Natural killer cell treated with Interleukin-12 subunit alpha and Interleukin-12 subunit beta and Interleukin-15 and Interleukin-18, amount 100 ng/mL, for 72 hours (primary cell): ENCODE measurements at places on chromosomes 16 and 17. TPM values are rescaled to one million over a fixed set of nuclear protein-coding genes. Genes with fewer than 3 reads are reported as not detected.

DNA sequence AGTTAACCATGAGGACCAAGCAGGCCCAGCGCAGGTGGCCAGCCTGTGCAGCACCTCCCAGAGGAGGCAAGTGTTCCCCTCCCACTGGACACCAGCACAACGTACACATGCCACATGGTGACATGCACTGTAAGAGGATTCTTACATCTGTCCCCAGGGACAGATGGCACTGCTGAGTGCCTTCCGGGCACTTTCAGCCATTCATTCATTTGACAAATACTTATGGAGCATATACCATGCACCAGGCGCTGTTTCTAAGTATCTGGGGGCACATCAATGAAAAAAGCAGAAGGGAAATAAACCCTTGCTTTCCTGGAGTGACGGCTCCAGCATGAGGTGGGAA lies 79.6 kb downstream of the GAS7 start:
- H3K27ac ChIP-seq = peak overlapping the region; percentile 87
- peak overlapping the region; percentile 78 for H3K4me3 ChIP-seq
- DNase-seq = no peak
- H3K27me3 ChIP-seq = no peaks in the 10 kb centered on the region
- no peaks in the 10 kb centered on the region for H3K36me3 ChIP-seq
- peaks cover 79% of the 10 kb centered on the region for H3K4me1 ChIP-seq

GRCh38 chr17:27402943-27403342 lies 53.3 kb upstream of the KSR1 start:
- no peaks in the 10 kb centered on the region for H3K4me1 ChIP-seq
- H3K36me3 ChIP-seq = no peaks in the 10 kb centered on the region
- H3K4me3 ChIP-seq = no peak overlapping the region
- DNase-seq = no peak
- H3K27ac ChIP-seq = no peak overlapping the region
- peaks cover 5% of the 10 kb centered on the region for H3K27me3 ChIP-seq

KRT14 gene
- total RNA-seq = not detected

GRCh38 chr17:75897160-75898019 lies 639 bp upstream of the TRIM65 start:
- H3K27ac ChIP-seq = peak overlapping the region; percentile 56
- DNase-seq = no peak
- H3K36me3 ChIP-seq = no peaks in the 10 kb centered on the region
- H3K27me3 ChIP-seq = no peaks in the 10 kb centered on the region
- H3K4me1 ChIP-seq = peaks cover 25% of the 10 kb centered on the region

DNA sequence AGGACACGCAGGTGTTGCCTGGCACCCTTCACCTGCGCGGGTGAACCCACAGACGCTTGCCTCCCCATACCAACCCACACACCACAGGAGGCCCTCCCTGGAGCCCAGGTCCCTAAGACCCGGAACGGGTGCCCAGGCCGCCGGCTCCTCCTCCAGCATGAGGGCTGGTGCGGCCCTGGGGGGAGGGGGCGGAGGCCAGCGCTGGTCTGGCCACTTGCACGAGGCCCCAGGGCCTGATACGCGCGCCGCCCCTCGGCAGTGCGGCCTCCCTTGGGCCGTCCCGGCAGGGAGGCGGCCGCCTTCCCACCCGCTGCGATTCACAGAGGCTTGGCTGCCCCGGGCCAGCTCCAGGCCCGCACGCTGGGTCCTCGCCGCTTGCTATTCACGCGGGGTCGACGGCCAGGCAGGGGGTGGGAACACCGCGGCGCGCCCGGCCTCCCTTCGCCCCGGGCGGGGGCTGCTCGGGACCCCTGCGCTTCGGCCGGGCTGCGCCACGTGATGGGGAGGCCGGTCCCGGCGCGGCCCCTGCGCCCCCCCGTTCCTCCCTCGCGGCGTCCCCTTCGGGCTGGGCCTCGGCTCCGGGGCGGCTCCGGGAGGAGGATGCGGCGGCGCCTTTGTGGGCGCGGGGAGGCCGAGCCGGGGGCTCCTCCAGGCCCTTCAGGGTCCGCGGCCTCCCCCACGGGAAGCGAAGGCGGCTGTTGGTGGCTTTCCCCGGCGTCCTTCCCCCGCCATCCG lies 685 bp downstream of the FASN start:
- H3K4me1 ChIP-seq = peaks cover 4% of the 10 kb centered on the region
- no peak overlapping the region for H3K27ac ChIP-seq
- peak overlapping the region; percentile 44 for H3K4me3 ChIP-seq

KRT23 gene
- not detected for total RNA-seq

DNA sequence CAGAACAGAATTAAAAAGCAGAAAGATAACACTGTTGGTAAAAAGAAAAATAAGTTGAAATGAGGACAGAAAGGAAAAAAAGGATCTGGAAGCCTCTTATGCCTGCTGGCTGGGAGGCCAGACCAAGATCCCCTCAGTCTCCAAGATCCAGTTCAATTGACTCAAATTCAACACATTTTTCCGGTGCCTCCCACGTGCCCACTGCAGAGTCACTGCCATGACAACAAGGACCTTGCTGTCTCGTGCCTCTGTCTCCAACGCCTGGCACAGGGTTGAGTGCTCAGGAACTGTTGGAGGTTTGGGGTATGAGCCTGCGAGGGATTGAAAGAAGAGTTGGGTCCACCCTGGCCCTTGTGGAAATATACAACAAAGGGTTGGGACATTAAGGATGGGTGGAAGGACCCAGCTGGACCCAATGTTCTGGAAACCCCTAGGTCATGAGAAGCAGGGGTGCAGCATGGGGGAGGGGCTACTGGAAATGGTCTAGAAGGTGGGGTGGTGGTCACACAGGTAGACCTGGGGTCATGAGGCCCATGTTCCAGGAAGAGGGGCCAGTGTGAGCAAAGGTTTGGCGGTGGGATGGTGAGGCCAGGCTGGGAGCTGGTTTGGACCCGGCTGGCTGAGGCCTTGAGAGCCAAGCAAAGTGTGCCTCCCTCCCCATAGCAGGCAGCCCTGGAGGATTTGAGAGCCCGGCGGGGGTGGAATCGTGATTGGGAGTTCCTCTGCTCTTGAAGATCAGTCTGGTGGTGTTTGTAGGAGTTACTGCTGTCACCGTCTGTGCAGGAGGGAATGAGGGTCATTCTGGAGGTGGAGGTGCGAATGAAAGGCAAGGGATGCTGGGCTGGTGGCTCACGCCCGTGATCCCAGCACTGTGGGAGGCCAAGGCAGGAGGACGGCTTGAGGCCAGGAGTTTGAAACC lies 1.3 kb downstream of the IL34 start:
- H3K36me3 ChIP-seq = no peaks in the 10 kb centered on the region
- H3K4me1 ChIP-seq = no peaks in the 10 kb centered on the region
- no peak for DNase-seq

DNA sequence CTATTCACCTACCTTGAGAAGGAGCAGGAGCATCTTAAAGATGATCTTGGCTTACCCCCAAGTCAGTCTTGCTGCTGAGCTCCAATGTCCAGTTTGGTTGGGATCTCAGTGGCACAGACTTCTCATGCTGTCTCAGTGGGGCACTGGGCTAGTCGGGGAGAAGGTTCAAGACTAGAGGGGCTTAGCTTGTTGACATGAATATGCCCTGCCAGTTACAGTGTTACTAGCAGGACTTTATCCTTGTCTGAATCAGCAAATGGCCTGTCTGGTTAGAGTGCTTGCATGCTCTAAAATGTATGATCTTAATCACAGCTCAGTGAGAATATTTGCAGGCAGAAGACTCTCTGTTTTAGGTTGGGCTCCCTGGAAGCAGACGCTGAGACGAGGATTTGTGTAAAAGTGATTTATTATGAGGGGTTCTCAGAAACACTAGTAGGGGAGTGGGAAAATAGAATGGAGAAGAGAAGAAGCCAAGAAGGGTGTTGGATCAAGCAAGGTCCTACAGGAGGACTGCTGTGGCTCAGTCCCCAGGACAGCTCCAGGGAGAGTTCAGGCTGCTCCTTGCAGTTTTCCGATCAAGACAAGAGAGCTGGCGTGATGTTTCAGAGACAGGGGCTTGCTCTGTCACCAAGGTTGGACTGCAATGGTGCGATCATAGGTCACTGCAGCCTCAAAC lies 150.4 kb upstream of the HS3ST2 start:
- no peaks in the 10 kb centered on the region for H3K27me3 ChIP-seq
- no peaks in the 10 kb centered on the region for H3K4me1 ChIP-seq
- H3K27ac ChIP-seq = no peak overlapping the region
- no peaks in the 10 kb centered on the region for H3K36me3 ChIP-seq
- no peak overlapping the region for H3K4me3 ChIP-seq
- no peak for DNase-seq

NEK8 gene
- 3.2 TPM for total RNA-seq

- no peak overlapping the region for H3K4me3 ChIP-seq
- H3K4me1 ChIP-seq = no peaks in the 10 kb centered on the region
- no peak overlapping the region for H3K27ac ChIP-seq
- no peaks in the 10 kb centered on the region for H3K36me3 ChIP-seq
- H3K27me3 ChIP-seq = peaks cover 13% of the 10 kb centered on the region
Observed at GRCh38 chr17:14922411-14922810, 342.7 kb downstream of the PMP22 start.

NUFIP2 gene
- total RNA-seq = 74.2 TPM

- DNase-seq = no peak
- H3K4me3 ChIP-seq = no peak overlapping the region
- H3K4me1 ChIP-seq = no peaks in the 10 kb centered on the region
- H3K36me3 ChIP-seq = no peaks in the 10 kb centered on the region
- no peak overlapping the region for H3K27ac ChIP-seq
- H3K27me3 ChIP-seq = no peaks in the 10 kb centered on the region
Observed at GRCh38 chr16:86270696-86271095, 239.6 kb upstream of the FOXF1 start.

ENPP7 gene
- 0.14 TPM for total RNA-seq

DNA sequence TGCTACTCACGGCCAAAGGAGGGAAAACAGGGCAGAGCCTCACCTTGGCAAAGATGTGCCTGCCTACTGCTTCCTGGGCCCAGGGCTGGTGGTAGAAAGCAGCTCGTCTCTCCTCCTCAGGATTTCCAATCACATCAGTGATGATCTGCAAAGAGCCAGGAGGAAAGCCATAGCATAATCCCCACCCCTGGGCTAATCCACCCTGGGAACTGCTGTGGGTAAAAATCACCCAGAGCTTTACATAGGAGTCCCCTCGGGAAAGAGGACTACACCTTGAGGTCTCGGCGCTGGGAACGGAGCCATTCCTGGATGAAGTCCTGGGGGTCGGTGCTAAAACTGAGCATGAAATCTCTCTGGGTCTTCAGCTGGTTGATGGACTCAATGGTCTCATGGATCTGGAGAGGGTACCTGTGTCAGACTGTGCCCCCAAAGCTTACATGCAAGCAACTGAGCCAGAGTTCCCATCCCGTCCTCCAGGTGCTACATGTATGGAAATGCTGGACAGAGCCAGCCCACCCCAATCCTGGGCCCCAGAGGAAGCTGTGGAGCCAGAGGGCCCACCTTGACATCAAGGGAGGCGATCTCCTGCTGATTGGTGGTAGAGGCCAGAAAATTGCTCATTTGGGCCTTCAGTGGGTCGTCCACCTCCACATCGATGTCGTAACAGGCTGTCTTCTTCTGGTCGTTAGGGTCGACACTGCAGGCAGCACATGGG lies 5.7 kb upstream of the FTSJ3 start:
- no peak overlapping the region for H3K27ac ChIP-seq
- no peak for DNase-seq
- H3K36me3 ChIP-seq = peaks cover 22% of the 10 kb centered on the region
- H3K4me1 ChIP-seq = peaks cover 25% of the 10 kb centered on the region
- H3K27me3 ChIP-seq = no peaks in the 10 kb centered on the region

- H3K4me3 ChIP-seq = no peak overlapping the region
- H3K36me3 ChIP-seq = peaks cover 5% of the 10 kb centered on the region
- DNase-seq = no peak
- H3K4me1 ChIP-seq = no peaks in the 10 kb centered on the region
- H3K27me3 ChIP-seq = no peaks in the 10 kb centered on the region
Observed at GRCh38 chr16:65235339-65236177, 113.7 kb upstream of the CDH11 start.

SPHK1 gene
- 14.5 TPM for total RNA-seq

DNA sequence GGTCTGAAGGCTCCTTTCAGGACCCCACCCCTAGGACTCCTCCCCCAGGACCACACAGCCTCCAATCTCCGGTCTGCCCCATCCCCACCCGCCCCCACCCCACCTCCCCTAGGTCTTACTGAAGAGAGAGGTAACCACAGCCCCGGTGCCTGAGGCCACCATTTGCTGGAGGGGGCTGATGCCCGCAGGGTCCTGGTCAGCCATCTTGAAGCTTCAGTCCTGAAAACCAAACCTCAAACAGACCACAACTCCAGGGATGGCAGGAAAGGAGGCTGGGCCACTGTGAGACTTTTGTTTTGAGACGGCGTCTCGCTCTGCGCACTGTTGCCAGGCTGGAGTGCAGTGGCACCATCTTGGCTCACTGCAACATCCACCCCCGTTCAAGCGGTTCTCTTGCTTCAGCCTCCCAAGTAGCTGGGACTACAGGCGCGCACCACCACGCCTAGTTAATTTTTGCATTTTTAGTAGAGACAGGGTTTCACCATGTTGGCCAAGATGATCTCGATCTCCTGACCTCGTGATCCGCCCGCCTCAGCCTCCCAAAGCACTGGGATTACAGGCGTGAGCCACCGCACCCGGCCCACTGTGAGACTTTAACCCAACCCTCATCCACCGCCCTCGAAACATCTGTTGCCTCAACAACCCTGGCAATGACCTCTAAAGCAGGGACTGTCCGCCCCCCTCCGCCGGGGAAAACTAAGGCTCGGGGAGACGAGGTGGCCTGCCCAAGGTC lies 1.1 kb downstream of the SLC25A39 start:
- peaks cover 18% of the 10 kb centered on the region for H3K4me1 ChIP-seq
- H3K36me3 ChIP-seq = peaks cover 4% of the 10 kb centered on the region
- H3K4me3 ChIP-seq = peak overlapping the region; percentile 81
- H3K27ac ChIP-seq = peak overlapping the region; percentile 62

GRCh38 chr16:21190599-21190998 lies 20.8 kb downstream of the ZP2 start:
- peaks cover 5% of the 10 kb centered on the region for H3K4me1 ChIP-seq
- H3K36me3 ChIP-seq = no peaks in the 10 kb centered on the region
- H3K27me3 ChIP-seq = peaks cover 15% of the 10 kb centered on the region
- H3K4me3 ChIP-seq = no peak overlapping the region
- no peak for DNase-seq
- no peak overlapping the region for H3K27ac ChIP-seq

DNA sequence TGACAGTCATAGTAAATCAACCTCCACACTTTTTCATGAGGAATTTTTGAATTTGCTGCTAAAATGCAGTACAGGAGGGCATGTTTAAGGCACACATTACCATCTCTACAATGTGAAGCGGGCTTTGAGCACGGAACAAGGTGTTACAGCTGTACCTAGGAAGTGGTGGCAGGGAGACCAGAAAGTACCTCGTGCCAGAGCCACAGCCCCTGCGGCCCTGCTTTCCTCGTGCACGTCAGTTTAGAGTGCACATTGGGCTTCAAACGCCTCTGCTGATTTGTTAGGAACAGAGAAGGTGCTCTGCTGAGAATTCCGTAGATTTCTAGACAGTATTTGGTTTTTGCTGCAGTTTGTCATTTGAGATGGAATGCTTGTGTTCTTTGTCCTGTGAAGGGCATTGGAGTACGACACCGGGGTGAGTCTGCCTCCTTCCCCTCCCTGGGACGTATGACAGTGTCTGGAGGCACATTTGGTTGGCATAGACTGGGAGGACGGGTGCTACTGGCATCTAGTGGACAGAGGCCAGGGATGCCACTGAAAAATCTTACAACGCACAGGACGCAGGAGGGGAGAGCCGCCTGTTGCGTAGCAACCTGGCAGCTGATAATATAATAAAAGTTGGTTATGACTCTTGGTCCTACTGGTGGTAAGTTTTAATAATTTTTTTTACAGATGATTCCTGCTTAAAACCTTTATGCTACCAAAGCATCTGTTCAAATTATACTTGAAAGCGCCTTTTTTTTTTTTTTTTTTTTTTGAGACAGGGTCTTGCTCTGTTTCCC lies 9.1 kb downstream of the FOXK2 start:
- peaks cover 42% of the 10 kb centered on the region for H3K4me1 ChIP-seq
- H3K27ac ChIP-seq = no peak overlapping the region
- H3K36me3 ChIP-seq = no peaks in the 10 kb centered on the region
- DNase-seq = no peak
- H3K4me3 ChIP-seq = no peak overlapping the region
